ENCODE measurements at places on chromosomes 7 and 10.

DNA sequence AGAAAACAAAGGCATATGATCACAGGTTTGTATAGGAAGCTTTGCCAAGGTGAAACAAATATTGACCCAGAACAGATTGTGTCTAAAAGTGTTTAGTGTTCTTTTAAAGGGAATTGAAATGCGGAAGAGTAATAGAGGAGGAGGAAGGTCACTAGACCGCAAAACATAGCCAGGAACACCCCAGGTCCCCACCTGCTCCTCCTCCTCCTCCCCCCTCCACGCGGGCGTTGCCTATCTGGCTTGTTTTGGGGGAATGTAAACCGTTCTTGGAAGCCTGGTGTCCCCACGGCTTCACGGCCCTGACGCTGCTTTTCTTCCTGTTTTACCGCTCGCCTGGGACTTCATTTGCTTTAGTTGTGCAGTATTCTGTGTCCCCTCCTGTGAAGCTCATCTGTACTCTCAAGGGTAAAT is 81.0 kb upstream of the PFKP start:
- DNase-seq, result no peak

- no peak for DNase-seq
Observed at GRCh38 chr7:47956220-47956619, 8.0 kb upstream of the PKD1L1 start.

DNA sequence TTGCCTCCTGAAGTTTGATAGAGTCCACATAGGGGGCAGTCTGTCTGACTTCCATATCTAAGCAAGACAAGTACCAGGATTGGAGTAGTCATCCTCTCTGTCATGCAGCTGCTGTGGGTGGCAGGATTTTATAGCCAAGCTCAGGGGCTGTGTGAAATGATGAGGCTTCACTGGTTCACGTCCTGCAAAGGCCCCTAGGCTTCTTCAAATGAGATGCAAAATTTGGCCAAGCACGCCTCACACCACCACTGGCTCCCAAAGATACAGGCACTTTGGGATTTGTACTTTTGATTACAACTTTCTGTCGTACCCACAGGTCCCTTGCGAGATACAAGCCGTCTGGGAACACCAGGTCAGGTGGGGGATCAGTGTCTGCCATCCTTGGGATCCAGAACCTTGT is 67.1 kb downstream of the WDFY4 start:
- DNase-seq, result no peak

DNA sequence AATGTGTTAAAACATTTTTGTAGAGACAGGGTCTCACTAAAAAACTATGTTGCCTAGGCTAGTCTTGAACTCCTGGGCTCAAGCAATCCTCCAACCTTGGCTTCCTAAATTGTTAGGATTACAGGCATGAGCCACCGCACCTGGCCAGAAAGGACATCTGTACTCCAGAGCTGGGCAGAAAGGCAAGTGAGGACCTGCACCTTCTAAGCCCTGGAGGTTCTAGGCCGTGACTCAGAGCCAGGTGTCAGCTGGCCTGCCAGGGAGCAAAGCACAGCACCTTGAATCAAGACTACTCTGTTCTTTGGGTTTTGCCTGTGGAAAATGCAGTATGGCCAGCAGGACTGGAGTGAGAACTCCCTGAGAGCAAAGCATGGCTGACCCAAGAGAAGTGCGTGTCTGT is 396.5 kb downstream of the ADRA2A start:
- no peak for DNase-seq

- no peak for DNase-seq
Observed at GRCh38 chr7:87414794-87415188, 60.7 kb downstream of the ABCB4 start.

DNA sequence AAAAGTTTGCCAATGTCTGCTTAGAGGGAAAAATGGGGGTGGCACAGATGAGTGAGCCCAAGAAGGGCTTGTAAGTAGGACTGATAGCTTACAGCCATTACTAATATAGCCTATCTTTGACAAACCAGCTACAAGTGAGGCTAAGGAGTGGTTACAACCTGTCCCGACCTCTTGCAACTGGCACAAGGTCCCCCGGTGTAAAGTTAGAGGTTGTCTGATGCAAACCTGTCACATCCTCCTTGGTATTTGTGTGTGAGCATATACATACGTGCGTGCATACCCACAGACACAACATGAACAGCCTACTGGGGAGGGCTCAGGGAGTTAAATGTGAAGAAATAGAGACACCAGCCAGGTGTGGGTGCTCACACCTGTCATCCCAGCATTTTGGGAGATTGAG is 14.6 kb downstream of the ADAP1 start:
- DNase-seq, result no peak

GRCh38 chr7:128673571-128673970 is 1.5 kb downstream of the GARIN1A start:
- DNase-seq, result no peak

DNA sequence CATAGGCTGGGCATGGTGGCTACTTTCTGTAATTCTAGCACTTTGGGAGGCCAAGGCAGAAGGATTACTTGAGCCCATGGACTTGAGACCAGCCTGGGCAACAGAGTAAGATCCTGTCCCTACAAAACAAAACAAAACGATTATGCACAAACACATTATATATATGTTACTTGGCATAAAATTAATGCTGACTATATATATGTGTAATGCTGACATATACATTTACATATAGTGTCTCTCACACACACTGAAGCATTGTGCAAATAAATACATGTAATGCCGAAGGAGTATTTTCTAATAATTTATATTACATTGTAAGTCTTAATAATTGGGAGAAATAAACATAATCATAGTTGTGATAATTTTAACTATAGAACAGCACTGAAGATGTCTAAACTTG is 621.8 kb upstream of the ZNF722 start:
- DNase-seq, result no peak

DNA sequence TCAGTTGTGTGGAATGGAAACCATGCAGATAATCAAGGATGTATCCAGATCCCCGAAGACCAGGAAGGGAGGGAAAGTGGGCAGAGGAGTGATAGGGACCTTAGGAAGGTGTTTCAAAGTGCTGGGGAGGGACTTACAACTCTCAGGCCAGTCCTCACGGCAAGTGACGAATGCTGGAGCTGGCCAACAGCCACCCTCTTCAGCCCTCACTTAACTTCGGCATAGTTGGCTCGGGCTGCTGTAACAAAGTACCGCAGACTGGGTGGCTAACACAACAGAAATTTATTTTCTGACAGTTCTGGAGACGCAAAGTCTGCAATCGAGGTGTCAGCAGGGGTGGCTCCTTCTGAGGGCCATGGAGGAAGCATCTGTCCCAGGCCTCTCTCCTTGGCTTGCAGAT is 265.9 kb upstream of the YAE1 start:
- no peak for DNase-seq

DNA sequence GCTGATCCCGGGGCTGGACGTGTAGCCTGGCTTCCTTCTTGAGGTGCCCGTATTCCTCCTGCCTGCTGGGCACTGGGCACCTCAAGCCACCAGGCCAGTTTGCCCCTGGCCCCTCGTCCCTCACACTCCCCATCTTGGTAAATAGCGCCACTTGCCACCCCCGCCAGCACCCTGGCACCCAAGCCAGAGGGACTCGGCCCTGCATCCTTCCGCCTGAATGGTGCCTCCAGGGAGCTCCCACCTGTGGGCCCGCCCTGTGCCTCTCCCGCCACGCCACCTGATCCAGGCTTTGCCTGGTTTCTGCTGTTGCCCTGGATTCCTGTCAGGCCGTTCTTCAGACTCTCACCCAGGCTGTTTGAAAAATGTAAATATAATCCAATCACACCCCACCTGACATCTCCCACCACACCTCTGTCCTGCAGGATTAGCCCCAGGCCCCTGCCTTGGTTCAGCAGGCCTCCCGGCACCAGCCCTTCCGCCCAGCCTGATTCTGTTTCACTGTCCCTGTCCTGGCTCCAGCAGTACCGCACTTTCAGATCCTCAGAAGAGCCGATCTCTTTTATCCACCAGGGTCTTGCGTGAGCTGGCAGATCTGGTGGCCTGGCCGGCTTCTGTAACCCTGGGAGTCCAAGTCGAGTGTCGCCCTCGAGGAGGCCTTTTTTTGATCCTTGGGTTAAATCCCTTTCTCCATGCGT is 33.8 kb downstream of the WIPI2 start:
- no peak for DNase-seq

DNA sequence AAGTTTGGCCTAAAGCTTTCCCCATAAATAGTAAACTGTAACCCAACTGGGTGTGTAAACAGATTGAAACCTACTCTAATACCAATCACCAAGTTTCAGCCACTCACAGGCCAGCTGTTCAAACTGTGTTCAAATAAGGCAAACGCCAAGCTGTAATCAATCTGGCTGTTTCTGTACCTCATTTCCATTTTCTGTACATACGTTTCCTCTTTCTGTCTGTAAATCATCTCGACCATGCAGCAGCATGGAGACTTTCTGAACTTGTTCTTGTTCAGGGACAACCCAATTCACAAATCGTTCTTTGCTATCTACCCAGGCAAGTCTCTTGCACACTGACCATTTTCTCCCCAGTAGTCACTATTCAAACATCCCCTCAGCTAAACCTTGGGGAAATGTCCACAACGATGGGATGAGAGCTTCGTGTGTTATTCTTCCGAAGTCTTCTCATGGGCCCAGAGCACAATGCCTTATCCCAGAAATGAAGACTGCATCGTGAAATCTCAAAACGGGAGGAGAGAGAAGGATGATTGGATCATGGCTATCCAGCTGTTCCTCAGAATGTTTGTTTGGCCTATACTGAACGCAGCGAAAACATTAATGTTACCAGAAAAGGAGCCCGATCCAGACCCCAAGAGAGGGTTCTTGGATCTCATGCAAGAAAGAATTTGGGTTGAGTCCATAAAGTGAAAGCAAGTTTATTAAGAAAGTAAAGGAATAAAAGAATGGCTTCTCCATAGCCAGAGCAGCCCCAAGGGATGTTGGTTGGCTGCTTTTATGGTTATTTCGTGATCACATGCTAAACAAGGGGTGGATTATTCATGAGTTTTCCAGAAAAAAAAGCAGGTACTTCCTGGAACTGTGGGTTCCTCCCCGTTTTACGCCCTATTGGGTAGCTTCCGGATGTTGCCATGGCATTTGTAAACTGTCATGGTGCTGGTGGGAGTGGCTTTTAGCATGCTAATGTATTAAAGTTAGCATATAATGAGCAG is 86.2 kb downstream of the SLC16A9 start:
- DNase-seq, result no peak

GRCh38 chr7:50564171-50564570 is 1.0 kb downstream of the DDC start:
- no peak for DNase-seq

- no peak for DNase-seq
Observed at GRCh38 chr10:11207560-11207844, 189.8 kb downstream of the CELF2 start.

DNA sequence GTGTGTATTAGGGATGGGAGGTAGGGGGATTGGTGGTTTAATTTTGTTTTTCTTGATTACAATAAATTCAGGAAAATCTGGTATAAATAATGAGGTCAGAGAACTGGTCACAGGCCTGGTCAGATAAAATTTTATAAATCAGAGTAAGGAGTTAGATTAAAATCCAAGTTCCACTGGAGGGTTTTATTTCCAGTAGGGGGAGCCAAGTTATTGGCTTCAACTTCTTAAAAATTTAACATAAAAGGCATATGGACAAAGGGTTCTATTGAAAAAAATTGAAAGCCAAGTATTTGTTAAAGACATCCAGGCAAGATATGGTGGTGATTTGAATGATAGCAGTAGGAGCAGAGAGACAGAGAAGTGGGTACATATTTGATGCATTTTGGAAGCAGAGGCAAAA is 763.3 kb downstream of the SORCS1 start:
- DNase-seq, result no peak

DNA sequence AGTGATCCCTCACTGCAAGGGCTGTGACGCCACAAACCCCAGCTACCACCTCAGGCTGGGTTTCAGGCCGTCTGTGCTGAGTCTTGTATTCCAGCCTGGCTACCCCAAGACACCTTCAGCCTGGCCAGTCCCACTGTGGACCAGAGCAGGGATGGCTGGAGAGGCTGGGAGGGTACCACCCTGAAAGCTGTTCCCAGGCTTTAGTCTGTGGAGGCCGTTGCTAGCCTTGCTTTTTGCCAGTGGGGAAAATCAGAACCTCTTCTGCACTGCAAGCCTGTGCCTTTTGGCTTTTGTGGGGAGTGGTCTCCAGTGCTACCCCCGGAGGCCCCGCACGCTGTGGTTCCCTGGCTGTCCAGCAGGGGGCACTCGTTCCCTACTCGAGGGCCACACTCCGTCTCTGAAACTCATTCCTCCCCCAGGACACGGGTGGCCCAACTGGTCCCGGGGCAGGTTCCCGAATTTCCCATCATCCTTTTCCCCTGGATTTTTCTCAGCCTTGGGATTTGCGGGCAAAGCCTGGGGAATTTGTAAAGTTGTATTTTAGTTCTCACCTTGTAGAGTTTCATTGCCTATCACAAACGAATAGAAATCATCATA is 128.4 kb upstream of the BTBD16 start:
- no peak for DNase-seq

- DNase-seq, result no peak
Observed at GRCh38 chr10:53013201-53013810, 240.7 kb upstream of the MBL2 start.

- peak; percentile 14 for DNase-seq
Observed at GRCh38 chr10:27223964-27224363, 16.6 kb downstream of the ACBD5 start.

GRCh38 chr10:4475827-4476490 is 350.0 kb upstream of the AKR1E2 start:
- no peak for DNase-seq

DNA sequence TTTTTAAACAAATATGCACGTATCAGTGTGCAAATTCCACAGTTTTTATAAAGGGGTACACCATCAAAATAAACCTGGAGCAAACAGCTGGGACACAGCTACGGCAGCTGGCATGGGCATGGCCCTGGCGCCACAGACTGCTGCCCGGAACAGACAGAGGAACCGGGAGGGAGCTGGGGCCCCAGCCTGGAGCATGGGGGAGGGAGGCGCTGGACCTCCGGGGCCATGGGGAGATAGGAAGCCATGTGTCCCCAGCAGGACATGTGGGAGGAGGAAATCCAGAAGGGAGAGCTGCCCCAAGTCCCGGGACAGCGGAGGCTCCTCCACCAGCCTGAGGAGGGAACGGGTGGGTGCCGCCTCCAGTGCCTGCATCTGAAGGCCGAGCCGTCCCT is 180.1 kb downstream of the MAD1L1 start:
- DNase-seq, result no peak

DNA sequence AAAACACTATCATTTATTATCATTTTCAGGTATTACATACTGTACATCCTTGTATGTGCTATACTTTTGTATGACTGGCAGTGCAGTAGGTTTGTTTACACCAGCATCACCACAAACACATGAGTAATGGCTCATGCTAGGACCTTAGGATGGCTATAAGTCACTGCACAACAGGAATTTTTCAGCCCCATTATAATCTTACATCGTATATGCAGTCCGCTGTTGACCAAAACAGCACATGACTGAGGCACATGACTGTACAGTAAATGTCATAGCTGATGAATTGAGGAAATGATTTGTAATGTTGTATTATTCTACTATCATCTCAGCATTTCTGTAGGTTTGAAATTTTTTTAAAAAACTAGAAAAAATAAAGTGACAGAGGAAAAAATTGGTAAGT is 38.6 kb downstream of the BPGM start:
- DNase-seq, result no peak
